ENCODE measurements at places on chromosomes 12 and 14.
A peak's percentile ranks its signal among the peaks of the same experiment; 100 is the strongest.

DNA sequence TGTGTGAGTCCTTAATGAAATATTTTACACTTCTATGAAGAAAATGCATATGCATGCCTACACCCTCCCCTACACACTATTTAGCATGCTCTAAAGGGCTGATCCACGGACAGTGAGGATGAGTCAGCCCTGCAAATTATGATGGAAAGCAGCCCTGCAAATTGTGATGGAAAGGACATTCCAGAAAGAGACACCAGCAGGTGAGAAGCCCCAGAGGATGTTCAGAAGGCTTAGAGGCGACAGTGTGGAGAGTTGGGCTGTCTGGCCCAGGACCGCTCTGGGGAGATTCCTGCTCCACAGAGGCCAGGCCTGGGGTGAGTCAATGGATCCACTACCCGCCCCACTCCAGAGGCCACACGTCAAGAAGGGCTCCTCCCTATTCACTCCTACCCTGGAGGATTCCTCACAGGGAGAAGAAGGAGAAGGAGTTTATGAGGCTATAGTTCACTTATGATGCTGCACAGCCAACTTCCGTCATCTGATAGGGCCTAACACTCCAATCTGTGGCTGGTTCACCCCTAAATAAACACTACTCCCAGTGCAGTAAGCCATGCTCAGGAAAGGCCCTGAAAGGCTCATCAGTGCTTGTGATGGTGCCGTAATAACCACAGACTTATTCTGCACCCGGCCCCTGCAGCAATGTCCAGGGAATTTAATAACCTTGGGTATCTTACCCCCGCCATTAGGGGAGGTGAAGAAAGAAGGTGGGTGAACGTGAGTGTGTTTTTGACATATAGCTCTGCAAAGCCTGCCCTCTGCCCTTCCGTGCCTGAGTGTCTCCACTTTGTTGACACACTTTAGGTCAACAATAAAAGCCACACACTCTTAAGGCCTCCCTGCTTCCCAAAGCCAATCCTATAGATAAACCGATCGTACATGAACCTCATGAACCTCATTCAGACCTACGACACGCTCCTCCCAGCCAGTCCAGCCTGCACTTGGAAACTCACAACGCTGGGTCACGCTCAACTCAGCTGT is 46.4 kb downstream of the CLMN start:
- DNase-seq: peak; percentile 68

GRCh38 chr12:109393437-109394345 is 46.0 kb downstream of the MYO1H start:
- peak; percentile 79 for DNase-seq

GRCh38 chr12:67367843-67368242 is 98.7 kb downstream of the CAND1 start:
- no peak for DNase-seq

DNA sequence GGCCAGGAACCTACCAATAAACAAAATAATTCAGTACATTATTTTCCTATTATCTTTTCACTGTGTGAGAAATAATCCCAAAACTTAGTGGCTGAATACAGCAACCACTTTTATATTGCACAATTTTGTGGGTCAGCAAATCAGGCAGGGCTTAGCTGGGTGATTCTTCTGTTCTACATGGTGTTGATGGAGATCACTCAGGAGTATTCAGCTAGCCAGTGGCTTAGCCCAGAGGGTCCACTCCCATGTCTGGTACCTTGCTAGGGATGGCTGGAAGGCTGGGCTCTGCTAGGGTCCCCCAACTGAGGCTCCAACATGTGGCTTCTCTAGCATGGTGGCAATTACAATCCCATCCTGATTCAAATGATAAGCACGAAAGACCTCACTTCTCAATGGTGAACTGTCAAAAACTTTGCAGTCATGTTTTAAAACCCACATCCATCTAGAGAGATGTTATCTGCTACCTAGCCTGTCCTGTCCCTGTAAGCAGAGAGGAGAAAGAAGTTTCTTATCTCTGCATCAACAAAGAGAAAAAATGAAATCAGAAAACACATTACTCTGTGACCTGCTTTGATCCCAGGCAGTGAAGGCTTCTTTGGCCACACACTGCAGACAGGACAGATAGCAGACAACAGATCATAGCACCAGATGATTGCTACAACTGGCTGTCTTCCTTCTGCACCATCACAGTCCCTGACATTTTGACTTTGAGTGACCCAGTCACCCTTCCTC is 51.0 kb upstream of the MYL2 start:
- DNase-seq: no peak

DNA sequence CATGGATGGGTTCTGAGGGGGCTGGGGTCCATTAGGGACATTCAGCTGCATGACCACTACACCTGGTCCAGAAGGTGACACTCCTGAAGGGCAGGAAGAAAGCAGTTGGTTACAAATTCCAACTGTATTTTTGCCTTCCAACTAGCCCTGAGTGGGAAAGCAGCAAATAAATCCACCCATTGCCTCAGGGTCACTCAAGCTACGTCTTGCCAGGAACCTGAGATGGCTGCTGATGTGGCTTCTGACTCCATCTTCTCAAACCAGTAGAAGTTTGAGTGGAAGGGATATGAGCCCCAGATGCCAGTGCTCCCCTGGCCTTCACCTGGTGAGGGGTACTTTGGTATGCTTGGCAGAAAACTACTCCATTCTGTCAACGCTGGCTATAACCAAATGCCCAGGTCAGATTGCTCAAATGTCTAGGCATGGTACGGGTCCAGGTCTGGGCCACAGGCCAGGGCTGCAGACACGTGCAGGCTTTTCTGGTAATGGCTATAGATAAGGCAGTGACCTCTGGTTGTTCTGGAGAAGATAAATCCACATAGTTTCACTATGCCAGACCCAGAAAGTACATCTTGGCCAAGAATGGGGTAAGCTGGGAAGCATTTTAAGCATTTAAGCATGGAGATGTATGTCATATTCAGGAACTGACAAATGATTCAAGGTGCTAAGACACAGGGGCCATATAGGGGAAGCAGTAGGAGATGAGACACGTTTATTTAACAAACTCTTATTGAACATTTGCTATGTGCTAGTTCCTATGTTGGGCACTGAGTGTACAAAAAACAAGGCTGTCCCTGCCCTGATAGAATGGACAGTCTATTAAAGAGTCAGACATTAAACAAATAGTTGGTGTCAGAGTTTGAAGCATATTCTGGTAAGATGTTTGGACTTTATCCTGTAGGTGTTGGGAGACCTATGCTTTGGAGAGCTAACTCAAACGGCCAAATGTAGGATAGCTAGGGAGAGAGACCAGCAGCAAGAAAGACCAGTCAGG is 8.3 kb upstream of the STAC3 start:
- DNase-seq: no peak

DNA sequence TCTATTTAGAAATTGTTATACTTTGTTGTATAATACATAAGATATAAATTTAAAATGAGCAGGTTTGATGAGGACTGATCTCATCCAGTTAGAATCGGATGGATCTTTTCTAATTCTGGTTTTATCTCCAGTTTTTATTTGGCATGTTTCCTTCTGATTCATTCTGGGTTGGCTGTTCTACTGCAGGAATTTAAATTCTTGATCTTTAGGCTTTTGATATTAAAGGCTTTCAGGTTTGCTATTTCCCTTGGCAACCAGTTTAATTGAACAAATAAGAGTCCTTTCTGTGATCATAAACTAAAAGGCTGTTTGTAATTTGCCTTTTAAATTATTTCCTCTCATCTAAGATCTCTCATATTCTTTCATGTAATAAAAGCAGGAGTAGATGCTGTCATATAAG is 83.4 kb downstream of the PDE6H start:
- no peak for DNase-seq

DNA sequence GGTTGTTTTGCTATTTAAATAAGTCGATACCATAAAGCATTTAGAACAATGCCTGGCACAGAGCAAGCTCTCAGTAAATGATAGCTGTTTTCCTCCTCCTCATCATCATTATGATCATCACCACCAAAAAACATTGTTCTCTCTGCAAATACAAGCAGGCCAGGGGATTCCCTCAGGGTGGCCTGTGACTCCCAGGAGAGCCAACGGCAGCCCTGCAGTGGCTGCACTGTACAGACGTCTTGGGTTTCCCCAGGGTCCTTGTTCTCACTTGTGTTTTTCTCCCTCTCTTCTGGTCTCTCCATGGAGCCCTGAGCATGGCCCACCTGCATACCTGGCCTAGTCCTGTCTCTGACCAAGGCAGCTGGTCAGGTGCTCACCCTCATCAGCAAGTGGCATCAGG is 290.9 kb upstream of the PWP1 start:
- DNase-seq: no peak

Data from NCI-H510A treated with DMSO at 0.1 percent for 48 hours (cell line).